ENCODE measurements at places on chromosomes 12 and 14. TPM values are rescaled to one million over a fixed set of nuclear protein-coding genes. Genes with fewer than 3 reads are reported as not detected.

Gene HOXC13
- not detected for total RNA-seq

Gene RNASE7
- total RNA-seq, result not detected

Gene SLC8A3
- not detected for total RNA-seq

Gene SNRPF
- total RNA-seq, result 10.4 TPM

Gene ACSS3
- total RNA-seq, result 1.9 TPM

Gene RASSF3
- total RNA-seq, result 12.0 TPM

Gene CLEC2A
- not detected for total RNA-seq

Gene ADCY4
- 0.38 TPM for total RNA-seq

Gene KRT73
- total RNA-seq, result not detected

Gene RPS6KL1
- 0.38 TPM for total RNA-seq

Gene OR6J1
- not detected for total RNA-seq

Gene POTEM
- total RNA-seq, result not detected

Gene KRT75
- not detected for total RNA-seq

Gene OR4M1
- total RNA-seq, result not detected

Gene TSPAN11
- total RNA-seq, result 0.76 TPM

Gene C12orf42
- total RNA-seq, result not detected

Gene LYZ
- total RNA-seq, result not detected

Gene CCDC196
- not detected for total RNA-seq

Gene SMIM41
- total RNA-seq, result not detected

Gene IFNG-AS1
- not detected for total RNA-seq

Gene HRK
- not detected for total RNA-seq

Gene TXNRD1
- total RNA-seq, result 477 TPM

Gene MIA2
- total RNA-seq, result 12.3 TPM

Gene MYF5
- total RNA-seq, result not detected

Gene FGF23
- total RNA-seq, result not detected

Gene KRT2
- total RNA-seq, result not detected

Gene KRT84
- not detected for total RNA-seq

Gene FGD6
- total RNA-seq, result 6.4 TPM

Gene M6PR
- 87.1 TPM for total RNA-seq

Measured in GM23248 (cell line).